ENCODE measurements at places on chromosomes 2 and 18.

GRCh38 chr18:40608226-40608625 is 1346.8 kb upstream of the PIK3C3 start:
- no peak for DNase-seq

GRCh38 chr2:230256733-230257332 is 31.3 kb downstream of the SP140 start:
- DNase-seq: no peak

- no peak for DNase-seq
Observed at GRCh38 chr2:109299536-109299935, 170.5 kb downstream of the SH3RF3 start.

GRCh38 chr2:98311771-98312545 is 34.3 kb upstream of the CNGA3 start:
- DNase-seq: no peak

GRCh38 chr2:146814971-146815370 is 1029.9 kb upstream of the ACVR2A start:
- DNase-seq: no peak

DNA sequence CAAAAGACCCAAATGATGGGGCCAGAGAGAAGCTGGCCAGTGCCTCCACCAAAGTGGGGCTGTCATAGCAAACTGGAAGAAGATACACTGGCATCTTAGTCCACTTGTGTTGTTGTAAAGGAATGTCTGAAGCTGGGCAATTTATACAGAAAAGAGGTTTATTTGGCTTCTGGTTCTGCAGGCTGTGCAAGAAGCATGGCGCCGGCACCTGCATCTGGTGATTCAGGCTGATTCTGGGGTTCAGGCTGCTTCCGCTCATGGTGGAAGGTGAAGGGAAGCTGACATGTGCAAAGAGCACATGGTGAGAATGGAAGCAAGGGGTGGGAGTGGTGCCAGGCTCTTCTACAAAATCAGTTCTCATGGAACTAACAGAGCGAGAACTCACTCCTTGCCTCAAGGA is 135.9 kb upstream of the TWIST2 start:
- DNase-seq: no peak

GRCh38 chr2:202067589-202067988 is 5.5 kb upstream of the KIAA2012 start:
- DNase-seq: no peak

DNA sequence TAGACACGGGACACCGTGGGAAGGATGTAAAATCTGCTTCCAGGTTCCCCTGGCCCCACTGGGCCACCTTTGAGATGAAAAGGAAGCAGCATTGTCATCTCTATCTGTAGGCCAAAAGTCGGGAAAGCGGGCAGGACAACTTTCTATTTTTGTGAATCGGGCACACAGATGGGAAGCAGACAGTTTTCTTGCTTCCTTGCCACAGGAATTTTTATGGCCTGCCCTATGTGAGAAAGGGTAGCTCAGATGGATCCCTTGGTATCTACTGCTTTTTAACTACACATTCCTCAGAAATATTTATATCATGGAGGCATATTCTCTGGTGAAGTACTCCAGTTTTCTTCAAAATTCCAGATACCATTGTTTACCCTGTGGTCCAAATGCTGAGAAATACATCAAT is 735.5 kb downstream of the CBLN2 start:
- no peak for DNase-seq

GRCh38 chr2:218920504-218920903 is 39.0 kb upstream of the CDK5R2 start:
- DNase-seq: no peak

DNA sequence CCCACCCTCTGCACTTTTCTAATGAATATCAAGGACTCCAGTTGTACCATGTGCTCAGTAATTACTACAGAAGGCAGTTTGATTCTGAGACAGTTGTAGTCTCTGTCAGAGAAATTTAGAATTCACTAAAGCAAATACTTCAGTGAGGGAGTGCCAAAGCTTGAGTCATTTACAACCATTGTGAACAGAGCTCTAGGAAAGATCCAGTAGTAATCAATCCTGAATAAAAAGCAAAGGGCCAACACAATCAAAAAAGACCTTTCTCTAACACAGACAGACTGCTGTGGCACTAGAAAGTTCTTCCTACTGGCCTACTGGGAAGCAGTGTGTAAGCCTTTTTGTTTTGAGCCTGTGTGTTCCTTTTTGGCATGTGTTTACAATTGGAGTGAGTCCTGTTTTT is 135.6 kb upstream of the UNC80 start:
- DNase-seq: no peak

- DNase-seq: no peak
Observed at GRCh38 chr2:200351815-200352214, 45.3 kb downstream of the SPATS2L start.

DNA sequence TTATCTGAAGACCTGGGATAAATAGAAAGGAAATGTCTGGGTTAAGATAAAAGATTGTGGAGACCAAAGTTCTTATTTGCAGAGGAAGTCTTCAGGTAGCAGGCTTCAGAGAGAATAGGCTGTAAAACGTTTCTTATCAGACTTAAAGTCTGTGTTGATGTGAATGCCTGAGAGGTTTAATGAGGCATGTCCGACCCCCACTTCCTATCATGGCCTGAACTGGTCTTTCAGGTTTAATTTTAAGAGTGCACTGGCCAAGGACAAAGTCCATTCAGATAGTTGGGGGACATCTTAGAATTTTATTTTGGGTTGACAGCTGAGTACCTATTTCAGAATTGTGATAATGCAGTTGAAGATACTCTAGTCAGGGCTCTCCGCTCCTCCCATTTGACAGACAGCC is 92.1 kb downstream of the ATL2 start:
- DNase-seq: no peak

- DNase-seq: no peak
Observed at GRCh38 chr18:13448335-13448795, 229.8 kb downstream of the LDLRAD4 start.

GRCh38 chr2:30621836-30622235 is 174.8 kb downstream of the LCLAT1 start:
- DNase-seq: no peak

DNA sequence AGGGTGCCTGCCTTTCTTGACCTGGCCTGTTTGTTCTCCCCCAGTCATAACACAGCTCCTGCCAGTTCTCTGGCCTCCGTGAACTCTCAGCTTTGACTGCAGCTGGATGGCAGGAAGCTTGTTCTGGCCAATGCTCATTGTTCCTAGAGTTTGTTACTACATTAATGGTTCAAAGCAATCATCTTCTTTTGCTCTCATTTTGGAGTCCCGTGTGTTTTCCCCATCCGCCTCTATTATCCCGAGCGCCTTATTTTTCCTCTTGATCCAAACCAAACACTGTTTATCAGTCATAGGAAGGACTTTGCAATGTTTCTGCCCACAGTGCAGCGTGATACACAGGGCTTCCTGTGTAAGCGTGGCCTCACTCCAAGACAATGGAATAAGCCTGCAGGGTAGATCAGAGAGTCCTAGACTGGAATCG is 184.3 kb upstream of the APCDD1 start:
- no peak for DNase-seq

GRCh38 chr2:227252831-227253230 is 72.2 kb upstream of the MFF start:
- DNase-seq: no peak

DNA sequence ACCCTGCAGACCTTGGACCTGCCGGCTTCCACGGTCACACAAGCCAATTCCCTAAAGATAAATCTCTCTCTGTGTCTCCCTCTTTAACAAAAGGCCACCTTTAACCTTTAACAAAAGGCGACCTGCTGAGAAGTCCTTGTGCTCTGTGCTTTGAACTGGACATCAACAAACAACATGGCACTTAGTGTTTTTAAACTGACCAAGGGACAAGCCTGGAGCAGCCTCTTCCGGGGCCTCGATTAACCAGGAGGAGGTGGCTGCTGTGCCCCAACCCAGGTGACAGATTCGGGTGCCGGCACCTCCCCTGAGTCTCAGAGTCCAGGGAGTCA is 135.3 kb downstream of the RTP5 start:
- DNase-seq: no peak

- DNase-seq: no peak
Observed at GRCh38 chr2:115303-115702, 69.0 kb upstream of the FAM110C start.

- DNase-seq: no peak
Observed at GRCh38 chr2:98519156-98519555, 74.5 kb downstream of the INPP4A start.

GRCh38 chr2:128249555-128249954 is 69.1 kb downstream of the HS6ST1 start:
- no peak for DNase-seq

DNA sequence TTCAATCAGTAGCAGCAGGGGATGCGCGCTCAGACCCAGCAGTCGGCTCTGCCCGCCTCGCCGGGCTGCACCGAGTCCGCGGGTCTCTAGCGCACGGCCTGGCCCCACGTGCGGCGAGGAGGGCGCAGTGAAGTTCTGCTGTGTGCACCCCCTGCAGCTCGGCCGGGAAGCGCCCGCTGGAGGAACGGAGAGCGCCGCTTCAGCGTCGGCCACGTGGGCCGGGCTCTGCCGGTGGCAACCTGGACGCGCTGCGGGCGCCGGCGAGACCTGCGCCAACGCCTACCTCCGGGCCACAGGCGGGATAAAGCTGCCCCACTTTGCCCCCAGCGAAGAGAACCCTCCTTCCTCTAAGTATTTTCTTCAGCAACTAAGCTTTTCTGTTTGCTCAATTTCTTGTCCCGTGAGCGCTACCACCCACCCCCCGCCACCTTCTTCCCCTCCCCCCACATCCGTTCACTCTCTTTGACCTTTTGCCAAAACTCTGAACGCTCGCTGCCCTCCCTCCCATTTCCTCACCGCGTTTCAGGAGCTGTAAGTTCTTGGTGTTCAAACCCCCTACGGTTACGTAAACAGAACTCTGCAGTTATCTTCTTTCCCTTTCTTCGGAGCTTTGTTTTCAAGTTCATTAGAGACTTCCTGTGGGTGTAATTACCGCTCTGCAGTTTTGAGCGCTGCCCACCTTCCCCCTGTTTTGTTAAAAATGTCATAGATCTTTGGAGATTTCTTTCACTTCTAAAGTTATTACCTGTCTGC is 42.6 kb upstream of the EDAR start:
- peak; percentile 54 for DNase-seq

DNA sequence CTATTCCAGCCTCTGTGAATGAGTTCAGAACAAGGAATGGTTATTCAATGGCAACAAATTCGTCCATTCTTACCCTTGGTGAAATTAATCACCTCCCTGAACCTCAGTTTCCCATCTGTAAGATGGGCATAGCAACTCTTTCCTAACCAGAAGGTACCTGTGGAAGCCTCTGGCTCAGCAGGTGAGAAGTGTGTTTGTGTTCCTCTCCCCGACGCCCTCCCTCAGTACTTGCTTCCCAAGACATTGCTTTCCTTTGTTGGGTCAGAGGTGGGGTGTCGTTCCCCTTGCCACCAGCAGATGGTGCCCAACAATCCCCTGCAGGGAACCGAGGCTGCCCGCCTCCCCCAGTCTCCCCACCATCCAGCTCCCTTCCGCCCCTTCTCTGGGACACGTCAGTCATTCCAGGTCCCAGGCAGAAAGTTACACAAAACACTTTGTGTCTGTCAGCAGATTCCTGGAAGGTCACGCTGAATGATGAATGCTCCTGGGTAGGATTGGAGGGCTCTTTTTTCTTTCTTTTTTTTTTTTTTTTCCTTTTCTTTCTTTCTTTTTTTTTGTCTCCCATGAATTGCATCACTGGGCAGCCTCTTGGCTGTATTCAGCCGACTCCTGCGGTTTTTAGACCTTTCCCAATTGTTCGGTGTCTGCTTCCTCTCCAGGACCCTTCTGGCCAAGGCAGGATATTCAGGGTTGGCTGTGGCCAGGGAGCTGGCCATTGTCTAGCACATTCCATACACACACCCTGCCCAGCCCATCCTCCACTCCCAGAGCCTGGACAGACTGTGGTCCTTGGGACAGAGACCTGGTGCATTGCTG is 117.3 kb downstream of the LPIN1 start:
- DNase-seq: peak; percentile 65

GRCh38 chr18:1383465-1383864 is 478.8 kb downstream of the ADCYAP1 start:
- no peak for DNase-seq

DNA sequence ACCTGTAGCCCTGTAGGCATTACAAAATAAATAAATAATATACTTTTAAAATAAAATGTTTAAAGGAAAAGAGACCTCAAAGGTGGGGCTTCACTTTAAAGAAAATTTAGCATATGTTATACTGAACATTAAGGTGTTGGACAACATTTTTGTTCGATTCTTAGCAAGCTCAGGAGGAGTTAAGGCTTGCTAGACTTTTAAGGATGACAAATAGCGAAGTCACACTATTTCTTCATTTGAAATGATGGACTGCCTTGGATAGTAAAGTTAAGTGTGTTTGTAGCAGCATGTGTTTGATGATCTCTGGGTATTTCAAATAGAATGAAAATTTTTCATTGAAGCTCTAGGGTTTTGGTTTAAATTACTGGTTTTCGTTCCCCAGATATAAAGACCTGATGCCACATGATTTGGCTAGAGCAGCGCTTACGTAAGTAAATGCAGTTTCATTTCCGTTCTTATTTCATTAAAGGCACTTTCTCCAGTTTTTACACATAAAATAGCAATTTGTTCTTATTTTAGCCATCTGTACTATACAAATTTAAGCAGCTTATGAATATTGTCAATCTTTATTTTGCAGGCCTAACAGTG is 24.9 kb downstream of the HADHB start:
- no peak for DNase-seq

DNA sequence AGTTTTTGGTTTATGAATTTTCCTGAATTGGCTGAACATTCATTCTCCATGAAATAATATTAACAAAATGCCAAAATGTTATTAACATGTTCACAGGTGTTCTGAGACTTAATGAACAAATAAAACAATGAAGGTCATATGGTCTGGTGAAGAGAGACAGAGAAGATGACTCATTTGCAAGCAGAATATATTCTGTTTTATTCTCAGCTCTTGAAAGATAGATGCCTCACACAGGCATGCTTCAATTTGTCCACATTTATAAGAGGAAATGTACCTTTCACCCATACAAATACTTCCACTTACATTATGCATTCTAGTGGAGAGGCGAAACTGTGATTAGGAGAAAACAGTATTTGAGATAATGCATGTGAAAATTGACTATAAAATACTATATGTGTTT is 75.4 kb upstream of the PGAP1 start:
- no peak for DNase-seq

DNA sequence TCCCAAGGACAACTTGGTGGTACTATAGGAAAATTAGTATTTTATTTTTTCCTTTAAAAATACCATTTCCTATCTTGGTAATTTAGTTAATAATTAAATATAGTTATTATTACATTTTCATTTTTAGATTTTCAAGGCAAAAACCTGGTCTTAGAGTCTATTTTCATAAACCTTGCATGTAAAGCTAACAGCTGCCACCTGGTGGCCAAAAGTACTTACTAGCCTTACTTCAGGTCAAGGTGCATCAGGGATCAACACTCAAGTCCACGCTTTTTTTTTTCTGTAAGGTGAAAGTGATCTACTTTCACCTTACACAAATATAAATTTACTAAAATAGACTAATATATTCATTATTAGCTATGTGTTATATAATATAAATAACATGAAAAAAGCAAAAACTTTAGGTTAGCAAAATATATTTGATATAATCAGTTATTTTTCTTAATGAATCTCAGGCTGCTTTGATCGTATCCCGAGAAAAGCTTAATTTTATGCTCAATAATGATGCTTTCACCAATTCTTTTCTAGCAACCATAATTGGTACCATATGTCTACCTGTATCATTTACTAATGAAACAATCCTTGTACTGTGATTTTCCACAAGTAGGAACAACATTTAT is 62.5 kb downstream of the RELCH start:
- peak; percentile 73 for DNase-seq

Measured in activated CD4-positive, alpha-beta T cell treated with anti-CD3 and anti-CD28 coated beads, Interleukin-2, amount 50 U/mL, for 4 hours (primary cell).